ENCODE measurements at places on chromosomes 4 and X.

DNA sequence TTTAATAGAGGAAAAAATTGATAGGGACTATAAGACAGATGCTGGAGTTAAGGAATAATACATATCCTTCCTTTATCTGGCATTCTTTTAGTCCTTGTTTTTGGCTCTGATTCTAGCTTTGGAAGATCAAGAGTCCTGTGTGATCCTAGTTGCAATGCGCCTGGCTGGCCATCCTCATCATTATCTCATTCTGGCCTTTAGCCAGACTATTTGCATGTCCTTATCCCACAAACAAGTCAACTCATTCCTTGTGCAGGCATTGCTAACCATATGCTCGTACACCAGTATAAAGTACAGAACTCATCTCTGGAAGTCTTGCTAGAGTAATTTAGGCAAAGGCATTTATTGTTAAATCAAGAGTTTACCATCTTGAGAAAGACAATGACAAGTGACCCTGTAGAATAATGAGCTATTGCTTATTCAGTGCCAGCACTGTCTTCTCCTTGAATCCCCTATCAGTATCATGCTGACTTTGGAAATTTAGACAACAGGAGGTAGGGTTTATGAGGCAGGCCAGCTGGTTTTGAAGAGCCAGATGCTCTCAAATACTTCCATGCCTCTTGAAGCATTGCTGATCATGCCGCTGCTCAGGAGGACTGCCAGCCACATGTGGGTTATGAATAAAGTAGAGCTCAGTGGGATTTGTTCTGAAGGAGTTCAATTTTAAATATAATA, 1730.3 kb upstream of the TENM3 start:
- DNase-seq, result no peak

- no peak for DNase-seq
Measured at GRCh38 chrX:79645749-79646148, 278.6 kb upstream of the ITM2A start.

DNA sequence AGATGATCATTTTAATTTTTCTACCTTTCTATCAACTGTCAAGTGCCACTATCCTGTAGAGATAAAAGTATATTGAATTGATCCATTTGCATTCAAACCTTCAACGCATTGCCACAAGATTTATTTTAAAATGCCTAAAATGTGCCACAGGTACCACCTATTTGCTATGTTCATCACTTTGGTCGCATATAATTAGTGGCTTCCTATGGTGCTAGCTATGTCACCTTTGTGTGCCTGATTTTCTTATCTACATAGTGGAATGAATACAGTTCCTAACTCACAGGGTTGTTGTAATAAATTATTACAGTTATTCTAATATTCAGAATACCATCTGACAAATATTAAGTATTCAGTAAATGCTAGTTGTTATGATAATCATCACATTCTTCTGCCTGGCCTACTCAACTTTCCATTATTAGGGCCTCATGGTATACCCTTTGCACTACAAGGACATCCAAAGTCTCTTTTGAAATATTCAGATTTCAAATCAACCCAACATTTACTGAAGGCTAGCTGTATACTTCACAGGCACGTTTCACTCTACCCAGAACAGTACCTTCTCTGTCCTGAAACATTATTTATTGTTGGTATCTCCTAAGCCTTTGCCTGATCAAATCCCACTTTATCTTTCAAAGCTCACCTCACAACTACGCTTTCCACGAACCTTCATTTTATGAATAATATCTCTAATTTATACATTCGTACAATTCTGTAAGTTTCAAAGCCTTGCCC, 62.4 kb downstream of the ANXA10 start:
- no peak for DNase-seq

DNA sequence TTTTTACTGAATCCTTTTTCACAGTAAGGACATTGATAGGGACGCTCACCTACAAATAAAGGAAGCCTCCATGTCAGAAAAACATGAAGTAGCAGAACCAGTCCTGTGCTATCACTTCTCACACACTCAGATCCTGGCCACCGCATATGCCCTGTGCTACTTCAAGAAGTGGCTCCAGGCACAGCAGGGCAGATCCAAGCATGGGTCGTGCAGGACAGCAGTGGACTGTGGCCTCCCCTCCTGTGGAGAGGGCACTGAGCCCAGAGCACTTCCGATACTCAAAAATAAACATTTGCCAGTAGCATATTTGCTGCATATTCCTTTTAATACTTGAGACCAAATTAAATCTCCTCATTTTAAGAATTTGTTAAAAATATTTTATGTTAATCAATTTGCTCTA, 167.9 kb downstream of the PRDM5 start:
- DNase-seq, result no peak

DNA sequence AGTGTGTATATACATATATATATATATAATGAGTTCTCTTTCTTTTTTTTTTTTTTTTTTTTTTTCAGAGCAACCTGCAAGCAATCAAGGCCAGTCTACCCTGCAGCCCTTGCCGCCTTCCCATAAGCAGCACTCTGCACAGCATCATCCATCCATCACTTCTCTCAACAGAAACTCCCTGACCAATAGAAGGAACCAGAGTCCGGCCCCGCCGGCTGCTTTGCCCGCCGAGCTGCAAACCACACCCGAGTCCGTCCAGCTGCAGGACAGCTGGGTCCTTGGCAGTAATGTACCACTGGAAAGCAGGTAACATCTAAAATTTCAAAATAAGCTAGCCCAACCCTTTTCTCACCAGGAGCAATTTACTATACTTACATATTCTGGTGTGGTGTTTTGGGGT, 316.3 kb downstream of the DCTD start:
- DNase-seq, result no peak

- no peak for DNase-seq
Measured at GRCh38 chrX:74797338-74797887, 127.8 kb downstream of the NEXMIF start.

GRCh38 chr4:184267673-184268583, 50.3 kb upstream of the ENPP6 start:
- DNase-seq, result peak; percentile 74

- DNase-seq, result no peak
Measured at GRCh38 chr4:173317004-173317403, 17.2 kb downstream of the HMGB2 start.

DNA sequence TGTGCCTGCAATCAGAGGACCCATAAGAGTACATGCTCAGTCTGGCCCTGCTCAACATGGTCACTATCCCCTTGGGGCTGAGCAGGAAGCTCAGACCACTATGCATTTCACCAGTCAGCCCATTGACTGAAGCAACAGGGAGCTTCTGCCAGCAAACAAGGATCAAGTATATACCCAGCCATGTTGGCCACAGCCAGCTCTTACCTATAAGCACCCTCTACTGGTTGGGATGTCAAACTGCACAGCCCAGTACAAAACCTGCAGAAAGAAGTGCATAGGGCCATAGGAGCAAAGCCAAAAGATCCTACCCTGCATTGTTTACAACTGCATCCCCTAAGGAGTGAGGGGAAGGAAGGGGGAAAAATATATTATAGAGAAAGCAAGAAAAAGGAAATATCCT, 214.4 kb upstream of the CPEB2 start:
- no peak for DNase-seq

- DNase-seq, result no peak
Measured at GRCh38 chr4:55808632-55809031, 11.0 kb upstream of the EXOC1L start.

GRCh38 chr4:119136546-119136945, 914 bp downstream of the MYOZ2 start:
- no peak for DNase-seq

DNA sequence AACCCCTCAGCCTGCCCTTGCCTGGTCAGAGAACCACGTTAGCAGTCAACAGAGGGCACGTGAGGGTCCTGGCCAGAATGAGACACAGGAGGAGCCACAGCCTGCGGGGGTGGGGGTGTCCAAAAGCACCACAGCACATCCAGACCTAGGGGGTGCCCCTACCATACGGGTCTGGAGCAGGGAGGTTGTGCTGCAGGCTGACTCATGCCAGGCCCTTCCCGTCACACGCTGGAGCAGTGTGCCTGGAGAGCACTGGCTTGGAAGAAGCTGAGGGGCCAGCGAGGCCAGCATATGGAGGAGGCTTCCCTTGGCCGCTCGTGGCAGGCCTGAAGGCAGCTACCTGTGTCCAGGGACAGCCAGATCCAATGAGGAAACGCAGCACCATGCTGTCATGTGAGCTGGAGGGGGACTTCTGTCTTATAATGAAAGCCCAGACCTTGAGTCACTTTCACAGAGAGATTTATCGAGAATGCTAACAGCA, 1.5 kb upstream of the IRAK1 start:
- DNase-seq, result no peak

GRCh38 chr4:136241221-136241986, 1290.9 kb downstream of the PCDH18 start:
- DNase-seq, result no peak

- DNase-seq, result no peak
Measured at GRCh38 chr4:38166768-38167167, 206.6 kb downstream of the PTTG2 start.

- DNase-seq, result no peak
Measured at GRCh38 chrX:49876750-49877149, 2.5 kb upstream of the USP27X start.

DNA sequence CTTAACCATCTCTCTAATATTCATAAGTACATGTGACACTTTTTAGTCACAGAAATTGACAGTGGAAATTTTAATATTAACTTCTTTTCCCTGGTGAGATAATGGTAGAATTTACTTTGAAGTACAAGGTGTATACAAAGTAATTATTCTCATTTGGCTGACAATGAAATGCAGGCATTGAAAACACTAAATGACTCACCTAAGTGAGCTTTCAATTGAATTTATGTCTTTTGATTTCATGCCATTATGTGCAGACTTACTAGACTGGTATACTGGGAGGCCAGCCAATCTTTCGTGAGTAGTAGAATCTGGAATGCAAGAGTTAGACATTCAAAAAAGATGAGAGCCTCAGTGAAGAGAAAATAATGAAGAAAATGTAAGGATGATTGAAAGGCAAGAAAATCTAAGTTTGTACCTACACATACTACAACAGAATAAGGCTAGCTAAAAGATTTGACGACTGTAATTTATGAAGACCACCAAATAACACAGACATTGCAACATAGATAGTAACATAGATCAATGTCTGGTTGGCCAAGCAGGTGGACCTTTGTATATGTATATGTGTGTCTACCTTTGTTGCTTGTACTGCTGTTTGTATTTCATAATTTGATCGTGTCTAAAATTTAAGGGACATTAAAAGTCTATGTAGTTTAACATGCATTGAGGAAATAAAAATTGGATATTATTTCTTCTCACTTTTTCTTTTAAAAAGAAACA, 459.7 kb downstream of the IL15 start:
- DNase-seq, result no peak
